Kidney glomerular epithelial cell (primary cell): ENCODE measurements at places on chromosomes 12 and 14.

GRCh38 chr12:74021937-74022336 lies 515.7 kb upstream of the ATXN7L3B start:
- peak; percentile 27 for DNase-seq

DNA sequence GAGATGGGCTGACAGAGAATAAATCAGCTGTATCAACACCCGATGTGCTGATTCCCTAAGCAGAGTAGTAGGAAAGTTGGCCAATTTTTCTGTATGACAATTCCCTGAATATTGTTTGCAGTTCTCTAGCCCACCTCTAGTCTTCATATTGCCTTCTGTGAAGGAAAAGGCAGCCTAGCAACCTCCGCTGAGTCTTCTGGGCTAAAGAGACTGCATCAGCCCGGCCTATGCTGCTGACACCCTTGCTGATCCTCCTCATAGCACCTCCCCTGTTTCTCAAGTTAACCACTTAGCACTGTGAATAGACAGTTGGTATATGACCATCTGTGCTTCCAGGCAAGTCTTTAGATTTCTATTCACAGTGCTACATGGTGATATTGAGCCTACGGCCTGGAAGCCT lies 161.1 kb upstream of the EGLN3 start:
- DNase-seq: no peak

GRCh38 chr12:90335566-90335965 lies 619.4 kb downstream of the CCER1 start:
- DNase-seq: no peak

DNA sequence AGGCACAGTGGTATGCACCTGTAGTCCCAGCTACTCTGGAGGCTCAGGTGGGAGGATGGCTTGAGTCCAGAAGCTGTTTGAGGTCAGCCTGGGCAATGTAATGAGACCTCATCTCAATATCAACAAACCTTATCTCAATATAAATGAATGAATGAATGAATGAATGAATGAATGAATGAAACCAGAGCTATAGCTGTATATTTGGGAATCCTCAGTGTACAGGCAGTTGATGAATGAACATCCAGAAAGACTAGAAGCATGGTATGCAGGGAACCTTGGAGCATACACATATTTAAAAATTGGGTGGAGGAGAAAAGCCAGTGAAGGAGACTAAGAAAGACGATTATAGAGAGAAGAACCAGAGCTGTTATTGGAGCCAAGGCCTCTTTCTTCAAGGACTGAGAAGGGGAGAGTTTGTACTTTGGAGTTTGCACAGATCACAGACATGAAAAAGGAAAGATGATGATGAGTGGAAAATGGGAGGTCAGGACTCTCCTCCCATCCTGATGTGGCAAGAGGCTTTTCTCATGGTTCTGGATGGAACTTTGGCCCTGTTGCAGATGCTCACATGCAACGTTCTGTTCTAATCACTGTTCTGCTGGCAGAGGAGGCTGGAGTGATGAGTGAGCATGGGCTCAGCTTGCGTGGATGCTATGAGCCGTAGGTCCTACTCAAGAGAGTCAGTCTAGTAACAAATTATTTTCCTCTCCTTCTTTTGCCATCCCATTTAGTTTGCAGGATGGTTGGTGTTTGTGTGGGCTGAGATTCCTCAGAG lies 114.4 kb downstream of the PRKCH start:
- no peak for DNase-seq
